Right ventricle myocardium inferior (tissue), 1 donor: ENCODE measurements at places on chromosomes 1 and 21.

- no peak for DNase-seq
Observed at GRCh38 chr1:12314333-12314903, 84.6 kb downstream of the VPS13D start.

GRCh38 chr1:11473491-11474034, 5.4 kb upstream of the DISP3 start:
- no peak for DNase-seq

DNA sequence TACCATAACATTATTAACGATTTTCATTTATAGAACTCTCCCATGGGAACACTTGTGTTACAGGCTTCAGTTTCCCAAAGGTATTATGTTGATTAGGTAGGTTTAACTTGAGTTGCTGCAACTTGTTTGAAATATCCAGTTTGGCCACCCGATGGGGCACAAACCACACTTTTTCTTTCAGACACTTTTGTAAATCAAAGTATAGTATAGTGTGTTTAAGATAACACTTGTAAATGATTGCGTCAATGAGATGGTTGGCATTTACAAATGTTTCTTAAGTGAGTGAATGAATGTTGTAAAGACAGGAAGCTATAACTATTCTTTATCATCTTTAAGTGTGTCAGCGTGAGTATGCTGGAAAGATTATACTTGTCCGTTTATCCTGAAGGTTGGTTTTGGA, 4.3 kb downstream of the XPR1 start:
- no peak for DNase-seq

DNA sequence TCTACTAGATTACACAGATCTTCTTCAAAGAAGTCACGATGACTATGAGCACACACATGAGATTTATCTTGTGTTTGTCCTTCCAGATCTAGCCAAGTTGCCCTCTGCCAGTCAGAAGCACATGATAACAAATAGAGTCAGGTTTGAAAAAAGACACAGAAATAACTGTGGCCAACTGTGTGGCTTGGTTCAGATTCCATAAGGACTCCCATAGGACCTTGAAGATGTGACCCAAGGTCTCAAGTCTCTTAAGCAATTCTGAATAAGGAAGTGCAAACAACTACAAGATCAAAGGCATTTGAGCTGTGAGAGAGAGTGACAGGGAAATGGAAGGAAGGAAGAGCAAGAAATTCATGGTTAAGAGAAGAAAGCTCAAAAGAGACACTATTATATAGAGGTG, 194.0 kb downstream of the PLPP3 start:
- no peak for DNase-seq

GRCh38 chr1:161739865-161740566, 9.6 kb upstream of the DUSP12 start:
- DNase-seq: no peak

GRCh38 chr1:119964673-119965363, 68.5 kb upstream of the ADAM30 start:
- DNase-seq: no peak

DNA sequence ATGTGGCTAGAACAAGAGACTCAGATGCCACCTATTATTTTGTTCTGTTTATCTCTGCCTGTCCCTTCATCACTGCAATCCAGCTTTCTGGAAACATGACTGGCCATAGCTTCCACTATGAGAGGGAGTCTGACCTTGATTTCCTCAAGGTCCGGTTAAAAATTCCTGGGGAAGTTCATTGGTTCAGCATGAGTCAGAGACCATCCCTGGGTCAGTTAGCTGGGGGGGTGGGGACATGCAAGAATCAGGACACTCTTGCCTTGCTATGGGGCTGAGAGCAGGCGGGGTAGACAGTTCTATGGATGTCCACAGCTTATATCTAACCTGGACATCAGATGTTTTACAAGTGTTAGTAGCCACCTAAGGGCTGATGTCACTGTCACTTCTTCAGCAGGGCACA, 81.1 kb downstream of the TENT5C start:
- no peak for DNase-seq

DNA sequence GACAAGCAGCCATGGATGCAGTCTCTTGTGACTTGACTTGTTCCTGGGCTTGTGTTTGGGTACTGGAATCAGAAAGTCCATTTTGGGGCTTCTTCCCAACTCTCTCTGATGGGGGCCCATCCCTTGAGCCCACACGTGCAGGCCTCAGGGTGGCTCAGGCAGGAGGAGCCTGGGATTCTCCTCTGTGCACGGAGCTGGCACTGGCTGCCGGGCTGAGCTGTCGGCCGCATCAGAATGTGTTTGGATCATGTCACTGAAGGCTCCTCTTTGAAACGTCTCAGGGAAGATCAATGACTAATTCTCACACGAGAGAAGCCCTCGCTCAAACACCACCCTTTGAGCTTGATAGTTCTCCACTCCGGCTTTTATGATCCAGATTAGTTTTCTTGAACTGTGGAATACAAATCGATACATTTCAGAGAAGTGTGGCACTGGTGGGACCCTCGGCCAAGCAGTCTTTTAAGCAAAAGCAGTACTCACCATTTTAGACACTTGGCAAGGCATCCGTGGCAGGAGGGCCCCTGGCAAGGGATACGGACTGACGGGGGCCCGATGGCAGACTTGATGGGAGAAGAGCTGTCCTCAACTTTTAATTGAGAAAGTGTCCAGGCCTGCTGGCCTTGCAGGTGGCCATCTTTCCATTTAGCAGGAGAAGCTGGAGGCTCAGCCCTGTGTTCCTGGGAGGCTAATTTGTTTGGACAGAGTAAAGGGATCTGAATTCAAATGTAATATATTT, 220.7 kb upstream of the C1orf174 start:
- DNase-seq: no peak

- no peak for DNase-seq
Observed at GRCh38 chr1:224580006-224580405, 36.1 kb upstream of the CNIH3 start.

DNA sequence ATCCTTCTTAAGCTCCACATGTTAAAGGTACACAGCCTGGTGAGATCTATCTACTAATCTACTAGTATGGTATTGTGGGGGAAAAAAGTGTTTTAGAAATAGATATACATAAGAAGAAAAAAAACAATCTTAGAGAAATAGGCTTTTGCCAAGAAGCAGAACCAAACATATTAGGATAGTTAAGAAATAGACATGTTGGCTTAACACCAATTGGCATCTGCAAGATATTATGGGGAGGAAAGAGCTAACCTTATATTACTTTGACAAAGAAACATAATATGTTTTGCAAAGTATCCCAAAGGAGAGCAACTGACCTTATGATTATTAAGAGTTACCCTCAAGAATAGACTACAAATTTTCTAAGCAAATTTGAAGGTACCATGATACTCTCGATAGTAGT, 202.9 kb downstream of the BRINP3 start:
- no peak for DNase-seq

DNA sequence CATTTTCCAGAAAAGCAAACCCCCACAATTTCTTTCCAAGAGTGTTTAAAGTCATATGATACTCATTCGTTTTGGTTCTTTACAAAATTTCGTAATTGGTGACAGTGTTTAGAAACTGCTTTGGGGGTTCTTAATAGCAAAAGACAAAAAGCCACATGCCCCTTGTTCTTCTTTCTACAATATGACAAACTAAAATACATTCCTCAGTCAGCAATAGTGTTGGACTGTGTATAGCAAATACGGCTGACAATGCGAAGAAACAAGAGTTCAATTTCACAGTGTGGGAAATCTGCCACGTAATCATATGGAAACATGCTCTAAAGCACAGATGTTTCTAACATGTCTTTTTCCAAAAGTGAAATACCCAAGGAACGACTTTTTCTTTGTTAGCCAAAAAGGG, 7.6 kb upstream of the IFNAR1 start:
- DNase-seq: no peak

DNA sequence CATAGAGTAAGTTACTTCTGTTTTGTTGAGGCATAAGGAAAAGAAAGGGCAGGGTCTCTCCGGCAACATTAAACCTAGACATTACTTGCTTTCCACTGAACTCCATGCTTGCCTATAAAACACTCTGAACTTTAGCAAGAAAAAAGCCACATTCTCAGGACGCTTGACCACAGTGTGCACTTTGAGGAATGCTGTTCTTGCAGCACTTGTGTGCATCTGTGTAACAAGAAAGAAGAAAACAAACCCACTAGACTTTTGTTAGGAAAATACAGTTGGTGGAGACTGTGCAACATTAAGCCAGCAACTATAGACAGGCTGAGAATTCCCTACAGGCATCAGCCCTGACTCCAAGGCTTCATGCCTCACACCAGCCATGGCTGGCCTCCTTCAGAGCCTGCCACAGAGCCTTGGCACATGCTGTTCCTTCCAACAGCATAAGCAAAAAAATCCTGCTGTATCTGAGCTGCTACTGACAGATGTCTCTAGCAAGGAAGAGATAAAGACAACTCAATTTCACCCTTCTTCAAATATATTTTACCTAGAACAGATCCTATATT, 5.8 kb downstream of the PDZK1 start:
- DNase-seq: no peak

GRCh38 chr1:23446661-23447310, 22.2 kb upstream of the TCEA3 start:
- no peak for DNase-seq

GRCh38 chr1:172040466-172040865, 199.2 kb downstream of the DNM3 start:
- no peak for DNase-seq

GRCh38 chr1:83839566-83840173, 159.3 kb downstream of the TTLL7 start:
- DNase-seq: no peak

DNA sequence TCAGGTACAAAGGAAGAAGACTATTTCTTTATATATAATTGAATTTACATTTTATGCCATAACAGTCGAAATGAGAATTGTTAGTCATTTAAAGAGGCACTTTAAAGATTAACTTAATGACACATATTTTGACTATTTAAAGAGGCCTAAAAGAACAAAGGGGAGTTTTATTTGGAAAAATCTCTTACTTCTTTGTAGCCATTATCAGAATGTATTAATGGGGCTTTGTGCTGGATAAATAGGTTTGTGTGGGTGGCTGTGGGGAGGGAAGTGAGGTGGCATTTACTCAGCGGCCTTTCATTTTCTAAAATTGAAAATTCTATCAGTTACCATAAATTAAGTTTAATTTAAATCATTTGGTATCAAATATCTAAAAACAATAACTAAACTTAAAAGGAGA, 462.2 kb upstream of the CXADR start:
- no peak for DNase-seq

GRCh38 chr1:8797216-8797615, 20.2 kb downstream of the RERE start:
- no peak for DNase-seq

- DNase-seq: no peak
Observed at GRCh38 chr1:153025797-153026196, 5.2 kb upstream of the SPRR1B start.

- DNase-seq: no peak
Observed at GRCh38 chr1:26530895-26531598, 1.5 kb downstream of the RPS6KA1 start.

GRCh38 chr1:224080115-224080774, 33.7 kb upstream of the FBXO28 start:
- DNase-seq: no peak

DNA sequence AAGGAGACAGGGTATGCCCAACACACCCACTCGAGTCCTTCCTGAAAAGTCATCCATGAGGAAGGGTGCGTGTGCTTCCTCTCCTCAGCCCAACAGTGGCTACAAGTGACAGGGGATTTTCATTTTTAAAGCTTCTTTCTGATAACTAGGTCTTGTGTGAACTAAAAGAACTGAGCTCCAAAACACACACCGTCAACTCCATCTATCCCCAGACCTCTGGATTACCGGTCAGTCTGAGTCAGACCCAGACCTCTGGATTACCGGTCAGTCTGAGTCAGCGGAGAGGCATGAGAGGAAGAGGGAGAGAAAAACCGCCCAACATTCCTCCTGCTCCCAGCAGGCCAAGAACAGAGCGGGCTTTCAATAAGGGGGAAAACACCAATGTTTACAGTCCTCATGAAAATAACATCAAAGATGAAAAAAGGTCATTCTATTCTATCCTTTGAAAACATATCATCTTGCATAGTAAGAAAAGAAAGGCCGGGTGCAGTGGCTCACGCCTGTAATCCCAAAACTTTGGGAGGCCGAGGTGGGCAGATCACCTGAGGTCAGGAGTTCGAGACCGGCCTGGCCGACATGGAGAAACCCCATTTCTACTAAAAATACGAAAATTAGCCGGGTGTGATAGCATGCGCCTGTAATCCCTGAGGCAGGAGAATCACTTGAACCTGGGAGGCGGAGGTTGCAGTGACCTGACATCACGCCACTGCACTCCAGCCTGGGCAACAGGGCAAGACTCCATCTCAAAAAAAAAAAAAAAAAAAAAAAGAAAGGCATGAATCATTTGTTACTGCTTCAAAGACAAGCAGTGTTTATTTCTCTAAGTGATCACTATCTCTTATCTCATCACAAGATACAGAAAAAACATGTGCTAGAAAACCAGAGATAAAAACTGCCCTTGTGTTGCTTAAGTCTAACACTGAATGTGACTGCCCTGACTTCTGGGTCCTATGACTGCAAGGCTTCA, 3.4 kb downstream of the PTTG1IP start:
- no peak for DNase-seq

- DNase-seq: no peak
Observed at GRCh38 chr21:45209685-45210284, 77.9 kb downstream of the POFUT2 start.

GRCh38 chr1:231487019-231487418, 41.5 kb upstream of the TSNAX start:
- DNase-seq: no peak

DNA sequence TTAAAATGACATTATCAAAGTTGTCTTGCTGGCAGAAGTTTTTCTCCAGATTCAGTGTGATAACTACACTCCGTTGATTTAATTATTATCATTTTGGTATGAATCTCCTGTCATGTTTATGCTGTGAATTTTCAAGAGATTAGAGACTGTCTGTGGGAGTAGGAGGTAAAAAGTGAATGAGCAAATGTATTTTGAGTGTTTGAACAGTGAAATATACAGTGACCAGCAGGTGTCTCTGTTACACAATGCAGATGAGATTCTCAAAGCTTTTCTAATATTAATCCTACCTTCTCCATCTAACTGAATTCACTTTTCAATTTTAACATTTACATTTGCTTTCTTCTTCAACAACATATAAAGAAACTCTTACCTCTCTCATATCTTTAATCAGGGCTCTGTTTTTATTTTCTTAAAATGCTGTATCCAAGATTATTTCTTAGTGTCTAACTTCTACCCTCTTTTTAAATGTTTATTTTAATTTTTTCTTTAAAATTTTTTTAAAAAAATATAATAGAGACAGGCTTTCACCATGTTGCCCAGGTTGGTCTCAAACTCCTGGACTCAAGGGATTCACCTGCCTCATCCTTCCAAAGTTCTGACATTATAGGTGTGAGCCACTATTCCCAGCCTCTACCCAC, 20.9 kb upstream of the HSPA13 start:
- no peak for DNase-seq

GRCh38 chr1:169348383-169349036, 19.1 kb downstream of the NME7 start:
- DNase-seq: no peak

- no peak for DNase-seq
Observed at GRCh38 chr1:40567825-40568224, 36.4 kb downstream of the ZNF684 start.
